ENCODE measurements at places on chromosomes 5 and 9.

GRCh38 chr5:27773166-27773565 lies 734.8 kb upstream of the CDH9 start:
- DNase-seq, result no peak

GRCh38 chr5:29296548-29296947 lies 1896.9 kb upstream of the CDH6 start:
- no peak for DNase-seq

DNA sequence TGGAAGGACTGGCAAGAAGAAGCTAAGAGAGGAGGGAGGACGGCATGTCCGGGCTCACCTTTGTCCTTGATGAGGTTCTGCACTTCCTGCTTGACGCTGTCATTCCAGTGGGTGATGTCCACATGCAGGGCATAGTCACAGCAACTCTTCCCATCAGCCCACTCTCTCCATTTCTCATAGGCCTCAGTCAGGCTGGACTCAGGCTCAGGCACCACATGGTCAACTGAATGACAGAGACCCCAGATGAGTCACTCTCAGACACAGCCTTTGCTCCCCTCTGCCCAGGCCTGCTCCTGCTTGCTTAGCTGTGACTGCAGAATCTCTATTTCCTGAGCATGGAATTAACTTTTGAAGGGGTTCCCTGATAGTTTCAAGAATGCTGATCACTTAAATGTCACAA lies 94.2 kb downstream of the DPYSL3 start:
- no peak for DNase-seq

DNA sequence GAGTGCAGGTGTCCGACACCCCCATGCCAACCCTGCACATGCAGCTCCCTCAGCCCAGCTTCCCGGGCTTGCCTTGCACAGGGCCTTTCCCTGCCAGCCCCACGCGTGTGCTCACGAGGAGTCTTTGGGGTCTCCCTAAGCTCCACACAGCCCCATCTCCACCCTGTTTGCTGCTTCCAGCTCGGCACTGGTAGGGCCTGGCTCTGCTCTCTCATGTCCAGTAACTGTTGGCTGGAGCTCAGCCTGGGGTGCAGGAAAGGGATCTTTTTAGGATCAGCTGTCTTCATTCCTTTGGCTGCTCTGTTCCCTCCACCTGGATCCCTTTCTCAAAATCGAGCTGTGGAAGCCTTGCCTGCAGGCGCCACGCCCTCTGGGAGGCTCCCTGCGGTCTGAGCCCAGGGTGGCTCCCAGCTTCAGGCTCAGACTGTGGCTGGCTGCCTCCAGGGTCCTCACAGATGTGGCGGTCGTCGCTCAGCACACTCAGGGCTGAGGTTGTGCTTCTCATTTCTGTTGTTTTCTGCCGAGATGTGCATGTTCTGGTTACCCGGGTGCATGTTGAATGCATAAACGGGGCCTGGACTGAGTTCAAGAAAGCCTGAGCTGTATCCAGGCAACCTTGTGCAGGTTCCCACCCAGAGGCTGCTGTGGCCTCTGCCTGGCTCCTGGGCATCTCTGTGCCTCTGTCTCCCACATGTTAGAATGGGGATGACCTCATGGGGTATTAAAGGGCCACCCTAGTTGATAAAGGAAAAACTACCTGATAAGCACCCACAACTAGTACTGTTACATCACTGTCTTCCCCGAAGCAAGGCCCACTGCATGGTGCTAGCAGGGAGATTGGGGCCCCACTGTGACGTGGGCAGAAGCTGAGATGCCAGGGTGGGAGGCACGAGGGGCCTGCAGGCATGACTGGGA lies 4.3 kb downstream of the CACNA1B start:
- DNase-seq, result no peak

DNA sequence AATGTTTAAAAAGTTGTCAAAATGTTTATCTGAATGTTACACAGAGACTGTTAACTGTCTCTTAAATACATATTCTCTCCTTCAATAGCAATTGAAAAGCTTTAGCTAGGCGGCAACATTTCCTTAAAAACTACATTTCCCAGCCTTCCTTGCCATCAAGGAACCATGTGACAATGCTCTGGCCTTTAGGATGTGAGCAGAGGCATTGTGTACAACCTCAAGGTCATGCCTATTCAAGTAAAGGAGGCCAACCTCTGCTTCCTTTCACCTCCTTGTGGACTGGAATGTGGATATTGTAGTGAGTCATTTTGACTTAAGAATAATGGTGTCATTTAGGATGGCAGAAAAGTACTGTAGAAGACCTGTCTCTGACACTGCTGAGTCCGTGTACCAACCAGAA lies 23.7 kb upstream of the MROH2B start:
- no peak for DNase-seq

- no peak for DNase-seq
These were observed 491.9 kb downstream of the CDH18 start for GRCh38 chr5:19496056-19496455.

- DNase-seq, result no peak
These were observed 445.0 kb upstream of the TRPC7 start for GRCh38 chr5:136810261-136810801.

DNA sequence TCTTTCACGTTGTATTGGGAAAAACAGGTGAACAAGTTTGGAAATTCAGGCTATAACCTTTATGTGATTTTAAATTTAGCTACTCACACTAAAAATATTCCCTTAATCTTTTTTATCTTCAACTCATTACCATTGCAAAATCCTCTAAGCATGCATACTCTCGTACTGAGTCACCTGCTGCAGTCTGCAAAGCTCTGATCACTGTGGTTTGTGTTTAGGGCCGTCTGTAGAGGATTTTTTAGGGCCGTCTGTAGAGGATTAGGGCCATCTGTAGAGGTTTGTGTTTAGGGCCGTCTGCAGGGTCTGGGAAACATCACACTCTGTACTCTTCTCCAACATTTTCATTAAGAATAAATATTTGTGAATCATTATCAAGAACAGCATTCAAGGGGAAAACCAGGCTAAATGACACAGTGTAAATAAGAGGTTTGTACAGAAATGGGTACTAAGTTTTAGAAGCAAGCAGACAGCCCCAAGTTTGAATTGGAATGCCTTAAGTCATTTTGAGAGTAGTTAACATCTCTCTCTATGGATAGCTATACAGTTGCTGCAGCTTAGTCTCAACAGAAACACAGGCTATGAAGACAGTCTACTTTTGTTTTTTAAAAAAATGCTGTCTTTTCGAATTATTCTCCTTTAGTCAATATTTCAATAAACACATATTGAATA lies 155.0 kb upstream of the TSLP start:
- no peak for DNase-seq

DNA sequence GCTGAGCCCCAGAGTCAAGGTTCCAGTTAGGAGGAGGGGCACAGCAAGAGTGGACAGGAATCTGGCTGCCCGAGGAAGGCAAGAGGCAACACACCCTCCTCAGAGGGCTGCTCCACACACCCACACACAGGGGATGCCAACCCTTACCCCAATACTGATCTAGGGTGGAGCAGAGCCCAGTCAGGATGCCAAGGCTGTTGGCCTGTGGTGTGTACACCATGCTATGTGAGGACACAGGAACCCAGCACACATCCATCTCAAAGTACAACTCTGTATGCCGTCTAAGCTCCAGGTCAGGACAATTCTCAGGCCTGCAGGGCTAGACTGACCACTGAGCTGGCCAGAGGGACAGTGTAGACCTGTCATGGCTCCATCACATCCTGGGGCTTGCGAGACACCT lies 2.6 kb downstream of the SEPTIN8 start:
- DNase-seq, result no peak

DNA sequence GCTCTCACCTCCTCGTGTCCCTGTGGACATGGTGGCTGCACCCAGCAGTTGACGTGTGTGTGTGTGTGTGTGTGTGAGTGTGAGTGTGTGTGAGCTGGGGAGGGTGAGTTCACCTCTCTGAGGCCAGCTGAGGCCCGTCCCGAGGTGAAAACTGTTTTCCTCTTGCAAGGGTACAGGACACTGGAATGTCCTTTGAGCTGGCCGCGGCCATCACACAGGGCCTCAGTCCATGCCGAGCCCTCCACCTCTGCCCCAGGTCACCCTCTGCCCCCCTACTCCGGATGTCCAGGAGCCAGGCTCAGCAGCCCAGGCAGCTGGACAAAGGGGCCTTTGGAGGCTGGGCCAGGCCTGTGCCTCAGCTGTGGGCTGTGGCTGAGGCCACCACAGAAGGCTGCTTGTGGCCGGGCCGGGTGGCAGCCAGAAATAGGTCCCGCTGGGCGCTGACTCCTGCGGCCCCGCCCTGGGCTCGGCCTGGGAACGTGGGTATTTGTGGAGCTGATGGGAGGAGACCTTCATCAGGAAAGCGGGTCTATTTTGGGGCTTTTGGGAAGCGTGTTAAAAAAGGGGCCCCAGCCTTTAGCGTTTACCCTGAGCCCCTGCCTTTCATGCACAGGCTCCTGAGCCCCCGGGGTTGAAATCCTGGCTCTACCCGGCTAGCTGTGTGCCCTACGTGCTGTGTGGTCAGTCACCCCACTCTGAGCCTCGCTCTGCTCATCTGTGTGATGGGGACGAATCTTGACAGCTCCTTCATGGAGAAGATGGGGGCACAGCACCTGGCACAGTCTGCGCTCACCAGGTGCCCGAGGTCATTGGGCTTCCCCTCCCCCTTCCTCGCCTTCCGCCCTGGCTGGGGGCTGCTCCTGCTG lies 75.1 kb upstream of the IER5L start:
- DNase-seq, result no peak

- DNase-seq, result no peak
These were observed 16.4 kb upstream of the TOR2A start for GRCh38 chr9:127751269-127752054.

DNA sequence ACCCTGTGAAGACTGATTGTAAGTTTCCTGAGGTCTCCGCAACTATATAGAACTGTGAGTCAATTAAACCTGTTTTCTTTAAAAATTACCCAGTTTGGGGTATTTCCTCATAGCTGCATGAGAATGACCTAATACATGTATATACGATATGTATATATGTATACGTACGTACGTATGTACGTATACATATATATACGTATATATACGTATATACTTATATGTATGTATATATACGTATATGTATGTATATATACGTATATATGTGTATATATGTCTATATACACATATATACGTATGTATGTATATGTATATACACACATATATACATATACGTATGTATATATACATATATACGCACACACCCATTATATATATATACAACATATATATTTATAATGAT lies 1153.0 kb upstream of the CDH18 start:
- DNase-seq, result no peak

DNA sequence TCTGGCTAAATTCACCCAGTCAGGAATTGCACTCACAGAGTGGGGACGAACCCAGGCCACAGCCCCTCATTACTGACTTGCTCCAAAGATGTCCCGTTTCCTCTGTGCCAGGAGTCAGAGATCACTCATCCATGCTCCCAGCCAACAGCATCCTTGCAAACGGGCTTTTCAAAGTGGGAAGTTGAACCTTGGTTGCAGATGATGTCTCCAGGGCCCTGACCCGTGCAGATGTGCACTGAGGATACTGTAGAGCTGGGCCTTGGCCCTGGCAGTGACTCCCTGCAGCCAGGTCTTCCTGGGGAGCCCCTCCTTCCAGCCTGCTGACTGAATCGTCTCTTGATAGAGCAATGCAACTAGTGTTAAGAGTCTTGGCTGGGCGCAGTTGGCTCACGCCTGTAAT lies 22.3 kb downstream of the TCF7 start:
- no peak for DNase-seq

- DNase-seq, result no peak
These were observed 8.4 kb downstream of the ECM2 start for GRCh38 chr9:92527291-92527828.

DNA sequence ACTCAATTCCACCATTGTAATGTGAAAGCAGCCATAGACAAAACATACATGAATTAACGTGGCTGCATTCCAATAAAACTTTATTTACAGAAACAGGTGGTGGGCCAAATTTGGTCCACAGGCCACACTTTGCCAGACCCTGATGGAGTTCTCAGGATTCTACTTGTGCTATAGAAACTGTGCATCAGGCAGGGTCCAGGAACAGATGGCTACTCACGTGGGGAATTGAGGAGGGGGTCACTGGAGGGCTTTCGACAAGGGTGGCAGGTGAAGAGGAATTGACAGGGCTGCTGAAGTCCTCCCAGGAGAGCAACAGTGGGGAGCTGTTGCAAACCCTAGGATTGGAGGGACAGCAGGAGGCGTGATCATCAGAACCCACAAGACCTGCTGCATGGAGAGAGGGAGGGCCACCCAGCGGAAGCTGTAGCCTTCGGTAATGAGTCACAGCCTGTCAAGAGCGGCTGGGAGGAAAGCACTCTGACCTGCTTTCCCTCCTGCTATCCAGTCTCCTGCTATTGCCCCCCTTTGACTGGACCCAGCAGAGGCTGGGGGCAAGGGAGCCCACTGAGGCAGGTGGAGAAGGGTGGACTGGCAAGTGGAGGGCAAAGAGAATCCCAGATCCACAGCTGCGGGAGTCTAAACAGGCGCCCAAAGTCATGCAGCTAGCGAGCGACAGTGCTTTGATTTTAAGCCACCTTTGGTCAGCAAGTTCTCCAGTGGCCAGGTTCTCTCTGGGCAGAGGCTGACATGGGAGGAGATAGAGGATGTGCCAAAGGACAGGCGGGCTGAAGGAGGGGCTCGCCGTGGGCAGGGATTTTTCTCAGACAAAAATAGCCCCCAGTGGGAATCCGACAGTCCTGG lies 138.3 kb upstream of the SMIM23 start:
- no peak for DNase-seq

GRCh38 chr5:108148715-108149139 lies 233.2 kb downstream of the FBXL17 start:
- no peak for DNase-seq

DNA sequence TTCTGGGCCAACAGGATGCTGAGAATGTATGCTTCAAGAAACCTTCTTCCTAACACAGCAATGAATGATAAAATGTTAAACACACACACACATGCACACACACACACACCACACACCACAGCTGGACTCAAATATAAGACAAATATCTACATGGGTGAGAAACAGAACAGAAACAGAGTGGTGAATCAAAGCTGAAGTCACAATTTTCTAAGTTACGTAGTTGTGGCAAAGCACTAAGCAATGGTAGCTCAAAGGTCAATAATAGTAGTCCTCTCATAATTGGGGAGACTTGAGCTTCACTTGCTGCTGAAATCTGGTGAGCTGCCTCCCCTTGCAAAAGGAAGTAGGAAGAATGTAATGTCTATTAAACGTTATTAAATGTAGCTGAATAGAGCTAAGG lies 33.7 kb upstream of the ITGA1 start:
- DNase-seq, result no peak

GRCh38 chr5:115487756-115488155 lies 56.8 kb downstream of the FEM1C start:
- no peak for DNase-seq

DNA sequence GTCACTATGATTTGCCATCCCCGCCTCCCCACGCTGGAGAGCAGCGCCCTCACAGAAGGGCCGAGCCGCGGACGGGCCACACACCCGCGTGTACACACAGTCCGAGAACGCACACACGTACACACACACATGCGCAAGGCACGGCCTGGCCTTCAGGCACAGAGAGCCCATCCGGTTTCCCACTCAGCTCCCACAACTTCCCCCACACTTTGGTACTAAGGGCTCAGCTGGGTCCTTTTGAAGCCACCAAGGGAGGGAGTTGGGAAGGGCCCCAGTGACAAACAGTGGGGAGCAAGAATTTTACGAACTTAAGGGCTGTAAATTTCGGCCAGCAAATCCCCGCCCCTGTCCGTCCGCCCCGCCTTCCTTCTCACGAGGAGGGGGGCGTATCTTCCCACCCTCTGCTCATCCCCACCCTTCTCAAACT lies 133.3 kb upstream of the HAND1 start:
- no peak for DNase-seq

- no peak for DNase-seq
These were observed 372.6 kb downstream of the ZNF608 start for GRCh38 chr5:124373883-124374282.
